Renal pelvis (tissue), 12 donors: ENCODE measurements at places on chromosomes 12 and 14. TPM values are rescaled to one million over a fixed set of nuclear protein-coding genes. Genes with fewer than 3 reads are reported as not detected.

GRCh38 chr12:52686063-52686462 lies 5.9 kb upstream of the KRT1 start:
- no peak for DNase-seq

GRCh38 chr12:130826151-130826801 lies 12.8 kb downstream of the STX2 start:
- DNase-seq = no peak

The SOX5 gene
- polyA plus RNA-seq = 5.8 TPM

The TAS2R42 gene
- 0.33 TPM for polyA plus RNA-seq

DNA sequence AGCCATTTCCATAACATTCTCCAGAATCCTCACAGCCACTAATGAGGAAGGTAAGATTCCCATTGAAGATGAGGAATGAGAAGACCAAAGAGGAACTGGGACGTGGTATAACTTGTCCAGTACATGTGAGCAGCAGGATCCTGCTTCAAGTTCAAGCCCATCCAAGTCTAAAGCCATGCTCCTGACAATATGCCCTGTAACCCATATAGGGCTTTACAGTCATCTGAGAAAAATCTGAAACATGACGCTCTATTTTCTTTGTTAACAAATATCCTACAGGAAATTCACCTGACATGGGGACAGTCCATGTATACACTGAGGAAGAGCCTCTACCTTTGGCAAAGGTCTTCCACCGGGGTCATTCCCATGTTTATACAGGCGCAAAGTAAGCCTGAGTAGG lies 3.1 kb upstream of the ACTR6 start:
- no peak for DNase-seq

- DNase-seq = no peak
Measured at GRCh38 chr14:66306101-66306500, 180.1 kb upstream of the CCDC196 start.

GRCh38 chr12:32217354-32218310 lies 111.0 kb downstream of the BICD1 start:
- peak; percentile 45 for DNase-seq

The SMIM41 gene
- polyA plus RNA-seq = 0.73 TPM

The RAB35 gene
- polyA plus RNA-seq = 35.0 TPM

GRCh38 chr14:94077823-94078222 lies 3.2 kb downstream of the DDX24 start:
- DNase-seq = no peak

DNA sequence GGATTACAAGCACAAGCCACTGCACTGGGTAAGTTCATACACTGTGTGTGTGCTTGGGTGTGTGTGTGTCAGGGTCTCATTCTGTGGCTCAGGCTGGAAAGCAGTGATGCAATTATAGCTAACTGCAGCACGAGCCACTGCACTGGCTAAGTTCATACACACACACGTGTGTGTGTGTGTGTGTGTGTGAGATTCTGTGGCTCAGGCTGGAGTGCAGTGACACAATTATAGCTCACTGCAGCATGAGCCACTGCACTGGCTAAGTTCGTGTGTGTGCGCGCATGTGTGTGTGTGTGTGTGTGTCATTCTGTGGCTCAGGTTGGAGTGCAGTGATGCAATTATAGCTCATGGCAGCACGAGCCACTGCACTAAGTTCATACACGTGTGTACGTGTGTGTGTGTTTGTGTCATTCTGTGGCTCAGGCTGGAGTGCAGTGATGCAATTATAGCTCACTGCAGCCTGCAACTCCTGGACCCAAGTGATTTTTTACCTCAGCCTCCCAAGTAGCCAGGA lies 85.4 kb downstream of the HECTD1 start:
- DNase-seq = no peak

- no peak for DNase-seq
Measured at GRCh38 chr14:76780058-76780345, 18.7 kb downstream of the VASH1 start.

DNA sequence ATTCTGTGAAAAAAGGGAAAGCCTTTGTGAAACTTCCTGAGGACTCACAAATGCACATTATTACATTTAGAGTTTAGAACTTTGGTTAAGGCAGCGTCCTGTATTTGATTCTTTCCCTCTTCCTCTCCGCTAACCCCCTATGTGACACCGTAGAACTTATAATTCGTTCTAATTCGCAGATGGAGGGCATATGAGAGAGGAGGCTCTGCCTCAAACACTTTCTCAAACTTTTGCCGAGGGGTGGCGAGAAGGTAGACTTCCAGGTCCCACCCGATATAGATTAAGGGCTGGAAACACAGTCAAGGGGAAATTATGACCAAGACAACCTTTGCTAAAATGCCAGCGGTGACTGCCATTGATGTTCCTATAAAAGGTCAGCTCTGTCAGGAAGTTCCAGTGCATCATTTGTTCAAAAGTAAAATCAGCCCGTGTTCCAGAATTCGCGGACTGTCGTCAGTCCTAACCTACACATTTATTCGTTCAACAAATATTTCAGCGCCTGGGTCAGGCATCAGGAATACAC lies 904 bp upstream of the PAPOLA start:
- DNase-seq = peak; percentile 2

DNA sequence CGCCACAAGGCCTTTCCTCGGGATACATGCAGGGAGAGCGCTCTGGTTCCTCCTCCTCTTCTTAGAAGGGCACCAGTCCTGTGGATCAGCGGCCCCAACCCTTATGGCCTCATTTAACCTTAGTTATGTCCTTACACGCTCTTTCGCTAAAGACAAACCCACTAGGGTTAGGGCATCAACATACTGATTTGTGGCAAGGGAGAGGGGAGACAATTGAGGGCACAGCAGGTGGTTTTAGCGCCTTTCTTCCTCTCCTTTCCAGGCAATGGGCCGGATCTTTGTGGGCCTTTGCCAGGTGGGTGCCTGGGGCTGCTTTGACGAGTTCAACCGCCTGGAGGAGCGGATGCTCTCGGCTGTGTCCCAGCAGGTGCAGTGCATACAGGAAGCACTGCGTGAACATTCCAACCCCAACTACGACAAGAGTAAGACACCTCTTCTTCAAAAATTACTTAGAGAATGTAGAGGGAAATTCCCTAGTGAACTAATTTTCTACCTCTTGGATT lies 43.6 kb downstream of the DYNC1H1 start:
- DNase-seq = no peak

The SLC41A2 gene
- 4.9 TPM for polyA plus RNA-seq
